ENCODE measurements at places on chromosomes 6 and 20.

GRCh38 chr20:63617092-63617875 lies 9.6 kb downstream of the GMEB2 start:
- no peak for DNase-seq

- DNase-seq: no peak
Measured at GRCh38 chr6:157239671-157240058, 83.7 kb downstream of the TMEM242 start.

DNA sequence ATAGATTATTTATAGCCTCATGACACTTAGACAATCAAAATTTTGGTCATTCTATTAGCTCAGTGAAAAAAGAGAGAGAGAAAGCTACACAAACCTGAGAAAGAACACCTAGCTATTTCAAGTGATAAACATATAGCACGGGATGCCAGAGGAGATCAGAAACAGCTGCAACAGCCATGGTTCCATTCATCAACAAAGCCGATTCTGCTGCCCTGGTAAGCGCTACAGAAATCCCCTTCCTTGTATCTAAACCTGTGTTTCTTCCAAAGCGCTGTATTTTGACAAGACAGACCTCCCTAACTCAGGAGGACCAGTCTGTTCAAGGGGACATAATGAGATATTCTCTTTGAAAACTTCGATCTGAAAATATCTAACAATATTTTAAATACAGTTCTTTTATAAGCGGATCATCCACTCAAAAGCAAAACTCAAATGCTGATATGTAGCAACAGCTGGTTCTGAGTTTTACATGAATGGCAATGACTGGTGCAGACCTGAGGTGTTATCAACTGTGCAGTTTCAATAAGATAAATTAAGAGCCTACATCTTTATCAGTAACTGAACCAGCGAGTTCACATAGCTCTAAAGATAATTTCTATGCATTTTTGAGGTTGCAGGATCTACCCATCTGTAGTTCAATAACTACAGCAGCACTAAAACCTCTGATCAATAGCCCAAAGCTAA lies 447.8 kb downstream of the FRK start:
- DNase-seq: no peak

DNA sequence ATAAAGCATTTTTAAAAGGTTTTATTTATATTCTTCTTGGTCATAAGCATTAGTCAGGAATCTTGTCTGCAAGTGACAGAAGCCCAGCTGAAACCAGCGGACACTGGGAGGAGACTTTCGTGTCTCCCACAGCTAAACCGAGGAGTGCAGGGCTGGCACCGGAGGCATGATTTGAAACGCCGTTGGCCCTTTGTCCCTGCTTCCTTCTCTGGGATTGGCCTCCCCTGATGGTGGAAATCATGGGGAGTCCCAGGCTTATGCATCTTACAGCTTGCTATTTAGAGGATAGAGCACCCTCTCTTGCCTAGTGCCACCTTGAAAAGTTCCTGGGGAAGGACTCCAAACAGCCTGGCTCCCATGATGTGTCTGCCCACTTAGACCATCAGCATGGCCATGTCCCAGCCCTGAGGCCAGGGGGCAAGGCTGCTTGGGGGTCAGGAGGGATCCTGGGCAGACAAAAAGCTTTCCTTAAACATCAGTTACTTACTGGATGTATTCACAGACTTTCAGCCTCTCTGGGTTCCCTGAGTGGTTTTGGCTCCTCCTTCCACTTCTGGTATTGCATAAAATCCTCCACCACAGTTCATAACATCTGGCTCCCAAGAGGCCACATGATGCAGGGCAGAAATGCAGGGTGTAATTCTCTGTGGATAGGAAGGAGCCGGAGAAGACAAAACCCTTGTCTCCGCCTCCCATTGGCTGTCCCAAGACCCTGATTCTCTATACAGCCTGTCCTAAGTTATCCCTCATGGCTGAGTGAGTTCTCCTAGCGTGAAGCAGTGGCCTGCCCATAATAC lies 49.3 kb upstream of the INSM1 start:
- DNase-seq: no peak

DNA sequence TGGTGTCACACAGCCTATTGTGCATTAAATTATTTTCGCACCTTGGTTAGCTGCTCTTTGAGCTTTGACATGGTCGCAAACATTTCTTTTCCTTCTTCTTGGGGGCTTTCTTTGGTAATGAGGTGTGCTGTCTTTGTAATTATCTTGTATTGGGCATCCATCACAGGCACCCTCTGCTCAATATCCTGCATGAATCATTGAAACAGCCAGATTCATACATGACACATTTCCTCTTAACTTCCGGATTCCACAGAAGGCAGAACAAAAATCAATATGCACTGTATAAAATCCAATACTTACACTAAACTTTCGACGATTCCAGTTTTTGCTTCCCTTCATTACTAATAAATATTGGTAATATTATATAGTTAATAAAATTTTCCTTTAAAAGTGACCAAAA lies 175.6 kb downstream of the SYNE1 start:
- DNase-seq: no peak
